ENCODE measurements at places on chromosomes 6 and 20.

GRCh38 chr6:156597095-156597494, 180.1 kb upstream of the ARID1B start:
- DNase-seq, result no peak

DNA sequence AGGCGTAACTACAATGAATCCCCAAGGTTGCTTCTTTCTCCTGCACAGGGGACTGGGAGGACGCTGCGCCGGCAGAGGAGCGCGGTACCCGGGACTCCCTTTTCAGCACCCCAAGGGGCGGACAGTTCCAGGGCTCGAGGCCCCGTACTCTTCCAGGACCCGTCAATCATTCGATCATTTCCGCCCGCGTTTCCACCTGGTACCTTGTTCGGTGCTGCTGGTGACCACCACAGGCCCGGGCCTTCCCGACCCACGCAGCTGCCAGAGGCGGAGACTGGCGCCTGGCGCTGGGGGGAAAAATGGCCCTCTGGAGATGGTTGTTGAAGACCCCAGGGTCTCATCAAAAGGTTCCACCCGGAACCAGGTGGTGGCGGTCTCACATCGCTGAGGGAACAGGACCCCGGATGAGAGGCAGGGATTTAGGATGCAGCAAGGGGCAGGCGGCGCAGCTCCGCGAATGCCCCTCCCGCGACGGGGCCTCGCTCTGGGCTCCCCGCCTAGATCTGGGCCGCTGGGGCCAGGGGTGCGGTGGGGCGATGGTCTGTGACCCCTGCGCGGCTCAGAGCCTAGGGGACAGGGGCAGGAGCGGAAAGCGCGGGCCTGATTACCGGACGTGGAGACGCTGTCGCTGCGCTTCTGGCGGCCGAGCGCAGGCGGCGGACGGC, 744 bp downstream of the VSX1 start:
- DNase-seq, result no peak

GRCh38 chr6:5167501-5167900, 82.4 kb downstream of the PPP1R3G start:
- no peak for DNase-seq

GRCh38 chr20:11207749-11208502, 534.1 kb upstream of the JAG1 start:
- DNase-seq, result no peak

- DNase-seq, result no peak
Observed at GRCh38 chr6:20115246-20115980, 96.9 kb downstream of the MBOAT1 start.

DNA sequence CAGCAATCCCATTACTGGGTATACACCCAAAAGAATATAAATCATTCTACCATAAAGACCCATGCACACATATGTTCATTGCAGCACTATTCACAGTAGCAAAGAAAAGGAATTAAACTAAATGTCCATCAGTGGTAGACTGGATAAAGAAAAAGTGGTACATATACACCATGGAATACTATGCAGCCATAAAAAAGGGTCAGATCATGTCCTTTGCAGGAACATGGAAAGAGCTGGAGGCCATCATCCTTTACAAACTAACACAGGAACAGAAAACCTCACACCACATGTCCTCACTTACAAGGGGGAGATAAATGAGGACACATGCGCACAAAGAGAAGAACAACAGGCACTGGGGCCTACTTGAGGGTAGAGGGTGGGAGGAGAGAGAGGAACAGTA, 60.9 kb downstream of the DCDC2 start:
- no peak for DNase-seq

DNA sequence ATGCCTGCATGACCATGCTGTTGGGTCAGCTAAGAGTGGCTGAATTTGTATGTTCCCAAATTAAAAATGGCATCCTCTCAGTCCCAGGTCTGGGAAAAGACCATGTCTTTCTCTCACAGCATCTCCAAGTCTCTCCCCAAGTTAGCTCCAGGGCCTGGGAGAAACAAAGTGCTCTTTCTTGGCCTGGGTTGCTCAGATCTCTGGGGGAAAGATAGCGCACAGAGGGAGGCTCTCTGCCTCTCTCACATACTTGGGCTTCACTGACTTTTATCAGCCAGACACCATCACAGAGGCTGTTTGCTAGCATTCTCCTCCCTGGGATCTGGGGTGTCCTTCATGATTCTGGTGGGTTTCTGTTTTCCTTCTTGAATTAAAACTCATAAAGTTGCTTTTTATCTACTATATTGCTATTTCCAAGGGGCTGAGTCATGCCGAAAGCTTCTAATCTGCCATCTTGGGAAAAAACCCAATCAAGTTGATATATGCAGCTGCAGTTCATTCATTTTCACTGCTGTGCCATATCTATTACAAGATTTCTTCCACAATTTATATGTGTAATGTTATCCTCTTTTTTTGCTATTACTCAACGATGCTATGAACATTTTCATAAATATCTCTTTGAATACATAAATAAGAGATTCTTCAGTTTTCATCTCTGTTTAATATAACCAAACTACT, 190.2 kb downstream of the MOXD1 start:
- DNase-seq, result no peak

DNA sequence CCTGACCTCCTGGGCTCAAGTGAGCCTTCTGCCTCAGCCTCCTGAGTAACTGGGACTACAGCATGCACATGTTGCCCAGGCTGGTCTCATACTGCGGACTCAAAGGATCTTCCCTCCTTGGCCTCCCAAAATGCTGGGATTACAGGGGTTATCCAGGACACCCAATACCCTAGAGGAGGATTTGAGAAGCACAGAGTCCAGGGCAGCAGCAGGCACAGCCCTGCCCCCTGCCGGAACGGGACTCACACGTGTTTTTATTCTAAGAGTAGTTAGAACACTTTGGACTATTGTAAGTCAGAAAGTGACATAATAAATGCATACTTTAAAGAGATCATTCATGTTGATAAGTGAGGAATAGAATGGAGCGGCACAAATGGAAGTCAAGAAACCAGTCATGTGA, 80.2 kb downstream of the C6orf118 start:
- no peak for DNase-seq

DNA sequence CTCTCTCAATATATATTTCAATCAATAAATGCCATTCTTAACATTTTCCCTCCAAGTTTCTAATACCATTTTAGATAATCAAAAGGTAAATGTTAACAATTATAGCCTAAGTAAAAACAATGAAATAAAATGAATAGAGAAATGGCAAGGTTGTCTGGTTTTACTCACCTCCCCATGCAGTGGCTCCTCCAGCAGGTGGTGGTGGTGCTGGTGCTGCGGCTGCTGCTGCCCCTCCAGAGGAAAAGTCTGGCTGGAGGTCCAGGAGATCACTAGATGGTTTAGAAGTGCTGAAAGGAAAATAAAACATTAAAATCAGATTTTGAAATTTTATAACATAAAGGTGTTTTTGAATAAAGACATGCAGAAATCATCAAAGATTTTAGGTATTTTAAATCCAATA, 93.2 kb downstream of the PRSS35 start:
- no peak for DNase-seq

DNA sequence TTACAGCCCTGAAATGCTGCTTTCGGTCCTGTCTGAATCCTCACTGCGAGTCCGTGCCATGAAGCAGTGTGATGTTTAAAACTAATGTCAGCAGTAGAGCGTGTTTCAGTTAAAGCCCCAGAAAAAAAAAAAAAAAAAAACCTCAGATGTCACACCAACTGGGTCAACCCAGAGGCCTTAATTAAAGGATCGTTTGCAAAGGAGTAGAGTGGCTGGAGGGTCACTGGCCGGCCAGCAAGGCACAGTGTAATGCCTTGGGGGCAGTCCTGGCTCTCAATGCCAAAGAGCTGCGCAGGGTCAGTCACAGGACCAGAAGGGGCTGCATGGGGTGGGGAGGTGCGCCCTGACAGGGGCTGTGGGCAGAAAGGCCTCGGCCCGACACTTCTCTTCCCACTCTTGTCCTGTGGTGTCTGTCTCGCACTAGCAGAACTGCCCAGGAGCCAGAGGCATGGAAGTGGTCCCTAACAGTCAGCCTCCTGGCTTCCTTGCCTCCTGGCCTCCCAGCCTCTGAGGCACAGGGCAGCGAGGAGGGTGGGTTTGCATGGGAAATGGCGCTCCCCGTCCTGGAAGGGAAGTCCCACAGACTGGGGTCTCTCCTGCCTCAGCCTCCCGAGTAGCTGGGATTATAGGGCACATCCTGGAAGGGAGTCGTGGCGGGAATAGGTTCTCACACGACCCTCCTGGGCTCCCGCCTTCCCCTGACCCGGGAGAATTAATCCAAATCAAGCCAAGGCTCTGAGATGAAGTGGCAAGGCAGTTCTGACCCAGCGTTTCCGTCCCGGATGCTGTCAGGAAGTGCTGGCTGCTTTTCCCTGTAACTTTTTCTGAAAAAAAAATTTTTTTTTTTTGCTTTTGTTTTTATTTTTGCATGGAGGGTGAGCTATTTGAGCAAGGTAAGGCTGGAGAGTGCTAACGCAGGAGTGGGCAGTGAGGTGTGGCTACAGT, 53.7 kb upstream of the MPC1 start:
- no peak for DNase-seq

DNA sequence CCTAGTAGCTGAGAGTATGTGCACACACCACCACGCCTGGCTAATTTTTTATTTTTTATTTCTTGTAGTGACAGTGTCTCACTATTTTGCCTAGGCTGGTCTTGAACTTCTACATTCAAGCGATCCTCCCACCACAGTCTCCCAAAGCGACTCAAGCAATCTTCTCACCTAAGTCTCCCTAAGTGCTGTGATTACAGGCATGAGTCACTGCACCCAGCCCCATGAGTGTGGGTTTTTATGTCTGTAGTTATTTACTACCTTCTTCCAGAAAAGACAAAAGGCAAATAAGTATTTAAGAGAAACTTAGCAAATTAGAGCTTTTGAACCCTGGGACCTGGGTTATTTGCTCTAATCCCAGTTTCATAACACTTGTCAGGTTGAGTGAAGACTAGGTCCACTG, 92.3 kb upstream of the HCRTR2 start:
- DNase-seq, result no peak

GRCh38 chr6:79005497-79005896, 72.6 kb downstream of the PHIP start:
- DNase-seq, result no peak

- DNase-seq, result no peak
Observed at GRCh38 chr6:158409451-158409850, 97.2 kb downstream of the TULP4 start.

GRCh38 chr6:144678844-144679243, 393.7 kb downstream of the UTRN start:
- DNase-seq, result no peak

GRCh38 chr20:45085289-45085688, 15.6 kb downstream of the KCNS1 start:
- DNase-seq, result no peak

DNA sequence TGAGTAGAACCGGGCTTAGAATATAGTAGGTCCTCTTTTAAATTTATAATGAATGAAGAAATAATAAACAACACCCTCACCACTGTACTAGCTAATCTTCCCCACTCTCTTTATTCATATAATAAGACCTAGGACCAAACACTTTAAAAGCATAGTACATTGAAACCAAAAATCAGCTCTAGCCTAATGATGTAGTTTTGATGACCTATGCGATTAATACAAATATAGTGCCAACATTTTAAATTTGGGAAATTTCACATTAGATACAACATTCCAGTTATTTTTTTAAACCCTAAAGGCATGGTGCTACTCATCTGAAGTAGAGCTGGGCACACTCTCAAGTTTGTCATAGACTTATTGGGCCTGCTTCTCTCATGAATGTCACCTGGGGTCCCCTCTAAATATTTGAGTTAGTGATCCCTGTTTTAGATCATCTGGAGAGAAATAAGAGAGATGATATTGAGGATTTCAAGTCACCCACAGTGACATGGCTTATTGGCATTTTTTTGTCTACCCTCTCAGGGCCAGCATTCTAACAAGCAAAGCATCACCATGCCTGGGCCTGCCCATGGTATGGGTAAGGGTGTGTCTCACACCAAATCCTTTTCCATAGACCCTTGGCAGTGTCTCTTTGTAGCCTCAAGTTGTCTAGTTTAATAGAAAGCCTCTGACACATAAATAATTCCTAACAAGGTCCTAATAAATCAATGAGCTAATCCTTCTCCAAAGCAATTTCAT, 319.8 kb downstream of the HIVEP2 start:
- no peak for DNase-seq

- no peak for DNase-seq
Observed at GRCh38 chr20:59349277-59349676, 48.9 kb downstream of the EDN3 start.

- DNase-seq, result no peak
Observed at GRCh38 chr20:38095017-38095686, 61.6 kb downstream of the RPRD1B start.

- DNase-seq, result no peak
Observed at GRCh38 chr20:6623989-6624388, 143.5 kb upstream of the BMP2 start.

DNA sequence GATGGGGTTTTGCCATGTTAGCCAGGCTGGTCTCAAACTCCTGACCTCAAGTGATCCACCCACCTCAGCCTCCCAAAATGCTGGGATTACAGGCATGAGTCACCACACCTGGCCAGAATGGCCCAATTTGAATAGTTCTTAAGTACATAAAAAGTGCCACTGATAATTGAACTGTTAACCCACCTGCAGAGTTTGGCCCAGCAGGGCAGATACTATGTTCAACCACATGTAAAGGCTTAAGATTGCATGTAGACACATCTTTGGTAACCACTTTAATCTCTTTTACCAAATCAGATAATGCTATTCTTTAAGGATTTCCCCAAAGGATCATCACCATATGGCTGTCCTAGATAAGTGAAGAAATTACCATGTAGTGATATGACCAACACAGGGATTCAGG, 21.3 kb upstream of the SGK1 start:
- no peak for DNase-seq

DNA sequence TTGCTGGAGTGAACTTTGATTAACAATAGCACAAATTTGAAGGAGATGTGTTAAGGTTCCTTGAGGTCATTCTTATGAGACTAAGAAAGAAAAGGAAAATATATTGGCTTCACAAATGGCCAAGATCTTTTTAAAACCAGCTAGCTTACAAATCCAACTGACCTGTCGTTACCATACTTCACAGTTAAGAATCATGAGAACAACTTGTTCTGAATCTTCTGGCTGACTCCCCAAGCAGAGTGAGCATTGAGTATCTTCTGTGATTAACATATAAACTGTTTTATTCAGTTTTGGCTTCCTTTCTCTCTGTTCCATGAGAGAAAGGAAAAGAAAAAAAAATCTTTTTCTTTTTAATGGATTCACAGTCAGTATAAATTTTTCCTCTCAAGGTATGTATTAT, 277.1 kb downstream of the KHDC1L start:
- DNase-seq, result no peak

DNA sequence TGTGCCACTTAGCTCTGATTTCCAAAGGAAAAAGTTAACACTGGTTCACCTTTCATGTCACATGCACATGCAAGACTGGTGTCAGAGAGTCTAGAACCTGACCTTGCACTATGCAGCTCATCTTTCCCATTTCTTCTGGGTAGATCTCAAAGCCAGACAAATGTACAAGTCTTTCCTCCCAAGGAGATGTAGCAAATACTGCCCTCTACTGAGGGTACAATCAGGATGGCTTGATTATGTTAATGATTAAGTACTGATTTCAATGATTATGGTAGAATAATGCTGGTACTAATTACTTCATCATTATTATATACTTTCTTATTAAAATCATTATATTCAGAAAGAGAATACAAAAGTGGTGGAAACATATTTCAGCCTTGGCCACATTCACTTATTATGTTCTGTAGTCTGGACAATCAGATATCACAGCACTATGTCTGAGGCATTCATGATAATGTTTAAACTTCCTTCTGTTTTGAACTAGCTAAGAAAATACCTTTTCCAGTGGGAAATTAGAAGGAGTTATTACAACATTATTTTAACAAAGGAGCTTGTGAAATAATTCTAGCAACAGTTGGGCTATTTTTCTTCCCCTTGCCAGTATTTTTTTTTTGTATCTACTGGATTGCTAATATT, 68.5 kb upstream of the FOXO3 start:
- DNase-seq, result peak; percentile 2

Data from NCI-H1417 treated with DMSO at 0.1 percent for 48 hours (cell line).